ENCODE measurements at places on chromosomes 3 and 15.

DNA sequence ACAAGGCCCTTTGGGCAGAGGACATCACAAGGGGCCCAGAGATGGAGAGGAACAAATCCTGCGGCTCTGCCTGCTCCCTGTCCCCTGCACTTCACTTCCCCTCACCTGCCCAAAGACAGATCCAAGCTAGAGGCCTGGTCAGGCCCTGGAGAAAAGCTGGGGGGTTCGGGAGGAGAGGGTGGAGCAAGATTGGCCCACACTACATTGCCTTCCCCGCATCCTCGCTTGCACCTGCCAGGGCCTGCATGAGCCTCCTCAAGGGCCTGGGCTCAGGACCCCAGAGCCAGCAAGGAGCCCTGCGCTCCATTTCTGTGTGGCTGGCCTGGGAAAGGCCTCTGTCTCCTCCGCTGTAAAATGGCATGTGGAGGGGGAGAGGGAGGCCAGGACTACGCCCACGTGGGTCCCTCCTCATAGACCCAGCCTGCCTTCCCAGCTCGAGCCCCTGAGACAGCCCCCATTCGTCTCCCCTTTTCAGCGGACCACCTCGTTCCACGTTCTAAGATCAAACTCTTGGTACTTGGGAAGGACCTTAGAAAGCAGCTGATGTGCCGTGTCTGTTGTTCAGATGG, 106.0 kb downstream of the HMG20A start:
- no peak for DNase-seq

GRCh38 chr3:4321732-4322131, 18.6 kb downstream of the SETMAR start:
- DNase-seq = no peak

DNA sequence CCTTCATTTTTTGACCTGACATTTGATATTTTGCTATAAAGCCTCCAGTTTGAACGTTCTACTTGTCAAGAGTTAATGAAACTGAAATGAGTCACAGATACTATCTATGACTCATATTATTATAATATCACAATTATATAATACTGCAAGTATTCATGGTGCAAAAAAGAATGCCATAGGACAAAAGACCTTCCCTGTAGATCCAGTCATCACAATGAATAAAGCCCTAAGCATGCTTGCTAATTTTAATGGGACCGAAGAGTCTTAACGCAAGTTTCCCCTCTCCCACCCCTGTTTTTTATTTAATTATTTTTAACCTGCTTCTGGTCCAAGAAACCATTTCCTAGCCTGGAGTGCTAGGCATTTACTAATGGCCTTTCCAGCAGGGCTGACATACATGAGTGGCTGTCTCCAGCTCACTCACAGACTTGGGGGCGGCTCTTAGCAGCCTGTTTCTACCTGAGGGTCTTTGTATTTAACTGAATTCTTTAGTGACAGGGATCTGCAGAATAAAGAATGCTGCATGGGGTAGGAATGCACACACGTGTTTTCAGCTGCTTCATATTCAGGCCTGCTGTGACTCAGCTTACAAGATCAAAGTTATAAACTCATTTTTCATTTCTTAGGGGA, 61.2 kb downstream of the THBS1 start:
- no peak for DNase-seq

DNA sequence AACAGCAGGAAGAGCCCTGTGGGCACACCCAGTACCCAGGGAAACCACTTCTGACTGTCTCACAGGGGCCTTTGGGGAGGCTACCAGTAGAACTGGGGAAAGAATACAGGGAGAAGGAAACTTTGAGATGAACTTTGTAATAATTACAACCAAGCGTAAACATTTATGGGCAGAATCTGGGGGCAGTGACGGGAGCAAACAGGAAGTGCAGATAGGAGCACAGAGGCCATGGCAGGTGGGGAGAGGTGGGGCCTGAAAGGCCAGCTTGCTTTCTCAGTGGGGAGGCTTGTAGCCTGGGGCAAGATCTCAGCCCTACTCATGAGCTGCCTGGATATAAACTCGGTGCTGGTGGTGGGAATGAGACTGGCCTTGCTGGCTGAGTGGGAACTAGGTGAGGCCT, 209.8 kb downstream of the PLCH1 start:
- DNase-seq = no peak

GRCh38 chr15:80689716-80690115, 5.4 kb upstream of the ABHD17C start:
- DNase-seq = no peak

GRCh38 chr3:55702822-55703221, 215.7 kb upstream of the WNT5A start:
- no peak for DNase-seq

- no peak for DNase-seq
Measured at GRCh38 chr3:78517965-78518364, 1249.8 kb downstream of the ROBO1 start.

GRCh38 chr3:63338351-63338750, 60.2 kb downstream of the SYNPR start:
- no peak for DNase-seq

- no peak for DNase-seq
Measured at GRCh38 chr3:185342459-185343174, 20.3 kb upstream of the MAP3K13 start.

GRCh38 chr15:39889601-39890000, 30.5 kb downstream of the GPR176 start:
- DNase-seq = no peak

DNA sequence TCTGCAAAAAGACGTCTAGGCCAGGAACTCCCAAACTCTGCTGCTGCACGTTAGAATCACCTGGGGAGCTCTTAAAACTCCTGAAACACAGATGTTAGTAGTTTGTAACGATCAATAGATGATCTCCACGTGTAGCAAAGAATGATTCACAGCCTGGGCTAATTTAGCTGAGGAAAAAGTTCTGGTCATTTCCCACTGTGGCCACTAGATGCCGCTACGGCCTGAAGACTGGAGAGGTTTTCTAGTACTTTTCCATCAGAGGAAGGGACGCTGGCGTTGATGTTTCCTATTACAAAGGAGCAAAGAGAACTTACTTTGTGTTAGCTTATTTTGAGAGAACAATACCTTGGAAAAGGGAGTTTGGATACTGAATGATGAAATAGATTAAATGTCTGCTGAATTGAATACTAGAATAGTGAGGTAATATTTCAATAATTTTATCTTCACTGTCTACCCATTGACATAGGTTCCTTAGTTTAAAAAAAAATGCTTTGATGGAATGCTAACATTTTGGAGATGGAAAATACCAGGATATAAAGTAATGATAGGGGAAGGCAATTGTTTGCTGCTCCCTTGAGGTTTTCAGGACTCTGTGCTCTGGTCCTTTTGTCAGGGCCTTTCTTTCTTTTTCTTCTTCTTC, 159.1 kb downstream of the P3H2 start:
- DNase-seq = no peak

GRCh38 chr3:190595179-190595795, 81.4 kb downstream of the IL1RAP start:
- DNase-seq = no peak

Data from cortex of kidney (tissue), 1 donor.